Placental pericyte (primary cell): ENCODE measurements at places on chromosomes 5 and 9. TPM values are rescaled to one million over a fixed set of nuclear protein-coding genes. Genes with fewer than 3 reads are reported as not detected.

Gene IRX4
- not detected in 2 replicates for total RNA-seq

Gene ARL14EPL
- not detected in 2 replicates for total RNA-seq

Gene PDE6A
- not detected in 2 replicates for total RNA-seq

Gene TSLP
- total RNA-seq = 0.43 and 2.0 TPM in 2 replicates

Gene PLAC8L1
- not detected in 2 replicates for total RNA-seq

Gene IDNK
- total RNA-seq = 3.0 and 8.5 TPM in 2 replicates

Gene SHC3
- total RNA-seq = 2.4 and 15.3 TPM in 2 replicates

Gene SELENOP
- total RNA-seq = 4.7 and 10.9 TPM in 2 replicates

Gene BNC2
- total RNA-seq = 31.5 and 35.2 TPM in 2 replicates

Gene CRHBP
- 1.0 TPM in 1 of 2 replicates, not detected in the other for total RNA-seq

Gene UGT3A2
- total RNA-seq = not detected in 2 replicates

Gene PCDHGA12
- 30.0 and 37.5 TPM in 2 replicates for total RNA-seq

Gene LVRN
- 0.66 and 1.4 TPM in 2 replicates for total RNA-seq

Gene SEMA5A
- total RNA-seq = 31.1 and 116 TPM in 2 replicates

Gene DNAH5
- 0.66 and 2.3 TPM in 2 replicates for total RNA-seq

Gene FNBP1
- total RNA-seq = 23.2 and 43.5 TPM in 2 replicates

Gene PGM5
- total RNA-seq = 2.0 and 6.6 TPM in 2 replicates

Gene RANBP17
- total RNA-seq = 13.6 and 42.2 TPM in 2 replicates

Gene PCYOX1L
- 7.0 and 8.2 TPM in 2 replicates for total RNA-seq

Gene IRGM
- 0.57 TPM in 1 of 2 replicates, not detected in the other for total RNA-seq

Gene CNTFR
- total RNA-seq = not detected in 2 replicates

Gene ARID3C
- total RNA-seq = 0.22 TPM in 1 of 2 replicates, not detected in the other

Gene GABRA6
- 0.29 TPM in 1 of 2 replicates, not detected in the other for total RNA-seq

Gene DCP2
- total RNA-seq = 23.0 and 37.1 TPM in 2 replicates

Gene OCLN
- total RNA-seq = 1.1 and 1.3 TPM in 2 replicates

Gene CERCAM
- total RNA-seq = 77.3 and 148 TPM in 2 replicates

Gene WDR38
- total RNA-seq = not detected in 2 replicates

Gene PCDHA9
- total RNA-seq = under 0.01 TPM in 2 replicates

Gene LRRTM2
- total RNA-seq = 0.22 and 1.0 TPM in 2 replicates

Gene SOHLH1
- total RNA-seq = not detected in 2 replicates

Gene ZDHHC11
- total RNA-seq = 2.4 and 2.9 TPM in 2 replicates

Gene NMUR2
- total RNA-seq = under 0.01 TPM in 1 of 2 replicates, not detected in the other

Gene CARTPT
- not detected in 2 replicates for total RNA-seq

Gene NME5
- total RNA-seq = not detected in 2 replicates

Gene ZNF782
- 2.8 and 3.0 TPM in 2 replicates for total RNA-seq

Gene OR1L4
- not detected in 2 replicates for total RNA-seq

Gene AGXT2
- not detected in 2 replicates for total RNA-seq

Gene BAAT
- 0.14 TPM in 1 of 2 replicates, not detected in the other for total RNA-seq

Gene SLC22A4
- 12.5 and 34.1 TPM in 2 replicates for total RNA-seq

Gene TRIM7
- 1.1 and 3.4 TPM in 2 replicates for total RNA-seq

Gene TNFSF8
- total RNA-seq = not detected in 2 replicates

Gene LCP2
- total RNA-seq = under 0.01 TPM in 1 of 2 replicates, not detected in the other

Gene MYMK
- total RNA-seq = not detected in 2 replicates

Gene C5orf58
- under 0.01 TPM in 1 of 2 replicates, not detected in the other for total RNA-seq

Gene ASPN
- 0.44 and 0.57 TPM in 2 replicates for total RNA-seq

Gene GCNT1
- total RNA-seq = 0.44 and 2.9 TPM in 2 replicates

Gene HCN1
- total RNA-seq = under 0.01 TPM in 1 of 2 replicates, not detected in the other
